Right renal pelvis (tissue), 4 donors: ENCODE measurements at places on chromosomes 7 and 10. TPM values are rescaled to one million over a fixed set of nuclear protein-coding genes. Genes with fewer than 3 reads are reported as not detected.

The SMKR1 gene
- 3.8 TPM for polyA plus RNA-seq

The CTTNBP2 gene
- 32.1 TPM for polyA plus RNA-seq

The PDE1C gene
- 4.6 TPM for polyA plus RNA-seq

The ENTPD1 gene
- polyA plus RNA-seq, result 19.8 TPM

The GOLGA7B gene
- 0.61 TPM for polyA plus RNA-seq

The CDH23 gene
- polyA plus RNA-seq, result 1.3 TPM

The H2BK1 gene
- polyA plus RNA-seq, result not detected

The BLOC1S2 gene
- polyA plus RNA-seq, result 38.3 TPM

The ZNF862 gene
- polyA plus RNA-seq, result 20.9 TPM

The CUZD1 gene
- polyA plus RNA-seq, result 1.4 TPM

The ZNF853 gene
- 15.0 TPM for polyA plus RNA-seq

The AKR1C2 gene
- 7.2 TPM for polyA plus RNA-seq

The SLC26A4 gene
- polyA plus RNA-seq, result 7.9 TPM

The UBE2H gene
- polyA plus RNA-seq, result 125 TPM

The EPO gene
- polyA plus RNA-seq, result not detected

The KAT6B gene
- polyA plus RNA-seq, result 44.9 TPM

The PRF1 gene
- 0.40 TPM for polyA plus RNA-seq

The CALML3 gene
- not detected for polyA plus RNA-seq

The SLC26A5 gene
- 0.08 TPM for polyA plus RNA-seq

The URGCP gene
- polyA plus RNA-seq, result 30.0 TPM

The IQUB gene
- 6.8 TPM for polyA plus RNA-seq

The CXCL12 gene
- polyA plus RNA-seq, result 604 TPM

The HACD1 gene
- 14.8 TPM for polyA plus RNA-seq
